ENCODE measurements at places on chromosomes 13 and 19.

DNA sequence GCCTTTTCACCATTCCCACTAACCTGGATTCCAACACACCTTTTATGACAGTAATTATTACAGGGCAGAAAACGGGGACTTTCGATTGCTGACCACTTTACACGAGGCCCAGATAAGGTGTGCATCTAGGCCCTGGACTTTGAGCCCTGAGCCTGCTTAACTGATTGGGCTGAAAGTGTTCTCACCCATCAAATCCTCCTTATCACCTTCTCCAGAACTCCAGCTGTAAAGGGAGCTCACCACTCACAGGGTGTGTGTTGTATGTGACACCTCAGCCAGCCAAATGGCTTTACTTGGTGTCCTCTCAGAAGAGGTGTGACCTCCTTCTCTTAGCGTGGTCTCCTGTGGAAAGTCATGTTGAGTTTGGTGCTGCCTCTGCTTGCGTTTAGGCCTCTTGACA is 36.5 kb downstream of the SIPA1L3 start:
- DNase-seq = no peak

- no peak for DNase-seq
Observed at GRCh38 chr13:113272701-113273181, 24.3 kb upstream of the LAMP1 start.

GRCh38 chr19:42360787-42361544 is 29.1 kb downstream of the CNFN start:
- no peak for DNase-seq

DNA sequence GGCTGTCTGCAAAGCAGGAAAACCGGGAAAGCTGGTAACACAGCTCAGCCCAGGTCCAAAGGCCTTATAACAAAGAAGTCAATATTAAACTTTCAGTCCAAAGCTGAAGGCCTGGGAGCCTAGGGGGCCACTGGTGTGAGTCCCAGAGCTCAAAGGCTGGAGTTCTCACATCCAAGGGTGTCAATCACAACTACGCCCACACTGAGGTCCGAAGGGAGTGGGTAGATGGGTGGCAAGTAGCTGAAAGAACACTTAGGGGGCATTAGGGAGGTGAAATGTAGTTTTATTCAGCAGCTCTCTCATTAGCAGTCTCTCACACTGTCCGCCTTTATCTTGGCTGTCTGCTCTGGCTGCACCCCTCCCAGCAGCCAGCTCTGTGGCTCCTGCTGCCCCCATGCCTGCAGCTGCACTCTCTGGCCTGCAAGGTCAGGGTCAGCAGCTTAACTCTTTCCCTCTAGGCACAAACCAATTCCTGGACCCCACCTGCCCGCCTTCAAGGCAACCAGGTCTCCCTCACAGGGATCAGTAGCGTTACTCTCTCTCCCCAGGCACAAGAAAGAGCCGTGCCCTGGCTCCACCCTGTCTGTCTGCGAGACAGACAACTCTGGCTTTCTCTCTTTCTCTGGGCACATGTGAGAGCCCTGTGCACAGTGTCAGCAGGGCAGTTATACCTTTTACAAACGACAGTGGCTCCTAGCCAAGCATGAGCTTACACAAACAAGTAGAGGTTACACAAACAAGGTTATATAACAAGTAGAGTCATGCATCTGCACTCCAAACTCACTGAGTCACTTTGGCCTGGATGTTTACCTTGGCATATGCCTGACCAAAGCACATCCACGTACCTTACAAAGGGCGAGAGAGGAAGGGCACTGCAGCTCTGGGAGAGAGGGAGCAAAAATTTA is 249.4 kb upstream of the PCDH20 start:
- DNase-seq = no peak

DNA sequence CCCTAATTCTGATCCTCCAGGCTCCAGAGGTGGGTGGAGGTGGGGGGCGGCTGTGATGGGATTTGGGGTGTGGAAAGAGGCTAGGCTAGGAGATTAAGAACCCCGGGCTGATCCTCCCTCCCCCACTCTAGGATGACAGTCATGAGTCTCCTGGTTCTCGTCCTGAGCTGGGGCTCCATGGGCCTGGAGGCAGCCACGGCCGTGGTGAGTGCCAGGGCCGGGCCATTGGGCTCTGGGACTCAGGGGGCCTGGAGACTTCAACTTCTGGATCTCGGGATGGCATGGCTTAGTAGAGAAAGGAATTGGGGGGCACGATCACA is 13.9 kb downstream of the TTYH1 start:
- DNase-seq = no peak

- DNase-seq = no peak
Observed at GRCh38 chr19:51439021-51439465, 19.2 kb downstream of the SIGLEC8 start.

DNA sequence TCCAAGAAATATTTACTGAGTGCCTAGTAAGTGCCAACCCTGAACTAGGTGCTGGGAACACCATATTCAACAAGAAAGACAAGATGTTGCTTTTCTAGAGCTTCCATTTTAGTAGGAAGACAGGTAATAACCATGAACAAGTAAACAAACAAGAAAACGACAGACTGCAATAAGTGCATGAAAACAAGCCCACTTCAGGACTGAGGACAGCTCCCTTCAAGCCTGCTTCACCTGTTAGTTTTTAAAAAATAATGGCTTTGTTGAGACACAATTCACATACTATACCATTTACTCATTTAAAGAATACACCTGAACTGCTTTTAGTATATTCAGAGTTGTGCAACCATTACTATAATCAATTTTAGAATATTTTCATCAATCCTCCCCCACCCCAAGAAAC is 30.4 kb downstream of the CYP4F22 start:
- no peak for DNase-seq
